ENCODE measurements at places on chromosomes 1 and 21.

DNA sequence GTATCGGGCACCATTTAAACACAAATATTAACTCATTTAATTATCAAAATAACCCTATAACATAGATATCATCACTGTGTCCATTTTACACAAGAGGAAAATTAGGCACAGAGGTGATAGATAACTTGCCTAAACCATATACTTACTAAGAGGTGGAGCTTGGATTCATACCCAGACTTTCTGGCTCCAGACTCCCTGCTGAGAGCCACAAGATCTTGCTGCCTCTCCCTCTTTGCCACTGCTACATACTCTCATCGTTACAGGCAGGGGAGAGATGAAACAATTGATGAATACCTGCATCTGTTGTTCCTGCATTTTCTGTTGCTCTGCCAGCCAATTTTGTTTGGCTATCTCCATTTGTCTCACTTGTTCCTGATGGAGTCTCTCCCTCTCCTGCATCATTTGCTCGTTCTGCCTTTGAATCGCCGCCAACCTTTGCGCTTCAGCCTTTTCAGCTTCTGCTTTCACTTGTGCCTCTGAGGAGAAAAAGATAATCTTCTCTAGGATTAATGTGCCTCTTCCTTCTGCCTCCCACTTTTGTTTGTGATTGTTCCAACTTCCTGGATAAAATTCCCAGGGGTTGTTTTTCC is 10.6 kb downstream of the GBP5 start:
- DNase-seq = no peak

GRCh38 chr1:8563944-8564537 is 246.1 kb downstream of the SLC45A1 start:
- no peak for DNase-seq

DNA sequence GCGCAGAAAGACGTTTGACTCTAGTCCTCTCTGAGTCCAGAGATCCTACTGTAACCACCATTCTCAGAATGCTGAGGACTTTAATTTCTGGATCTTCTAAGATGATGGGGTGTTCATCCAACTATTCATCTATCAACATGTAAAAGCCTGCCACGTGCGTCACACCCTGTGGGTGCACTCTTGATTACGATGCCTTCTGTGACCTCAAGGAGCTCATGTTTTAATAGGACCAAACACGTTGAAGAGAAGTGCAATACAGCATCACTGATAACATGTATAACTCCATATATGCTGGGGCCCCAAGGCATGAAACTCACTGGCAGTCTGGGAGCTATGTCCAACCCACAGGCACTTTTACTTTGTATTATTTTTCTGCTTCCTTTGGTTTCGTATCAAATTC is 19.0 kb downstream of the KIAA0040 start:
- DNase-seq = no peak

DNA sequence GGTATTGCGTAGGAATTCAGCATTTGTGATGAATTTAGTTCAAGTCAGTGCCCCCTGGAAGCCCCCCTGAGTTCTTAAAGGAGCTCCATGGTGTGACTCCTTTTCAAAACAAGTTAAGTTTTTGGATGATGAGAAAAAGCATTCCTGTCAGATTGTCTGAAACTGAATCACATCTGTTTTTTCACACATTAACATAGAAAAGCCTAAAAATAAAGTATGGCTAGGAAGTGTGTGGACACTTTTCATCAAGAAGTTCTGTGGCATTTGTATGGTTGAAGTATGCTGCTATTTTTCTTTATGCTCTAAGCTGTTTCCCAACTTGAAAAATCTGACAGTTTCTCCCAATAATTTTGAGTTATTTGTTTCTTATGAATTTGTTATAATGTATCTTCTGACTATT is 33.7 kb downstream of the PRDM2 start:
- DNase-seq = no peak

GRCh38 chr1:176055398-176055797 is 151.7 kb downstream of the COP1 start:
- no peak for DNase-seq

DNA sequence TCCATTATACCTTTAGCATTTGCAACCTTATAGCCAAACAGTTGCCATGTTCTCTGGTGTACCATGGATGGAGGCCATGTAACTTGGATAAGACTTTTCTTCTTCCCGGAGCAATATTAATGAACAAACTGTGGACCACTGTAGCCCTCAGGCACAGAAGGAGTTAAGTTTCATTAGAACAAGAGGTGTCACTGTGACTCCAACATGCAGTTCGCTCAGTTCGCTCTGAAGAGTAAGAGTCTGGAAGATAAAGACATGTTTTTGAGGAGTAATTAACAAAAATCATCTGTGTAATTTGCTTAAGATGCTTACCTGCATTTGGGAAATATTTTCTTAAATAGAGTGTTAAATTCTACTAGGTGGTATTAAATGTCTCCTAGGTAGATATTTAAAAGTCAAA is 4.1 kb downstream of the KIF26B start:
- DNase-seq = no peak

- no peak for DNase-seq
These were observed 59.2 kb downstream of the WDR64 start for GRCh38 chr1:241711326-241711725.

- DNase-seq = no peak
These were observed 45.7 kb upstream of the HIVEP3 start for GRCh38 chr1:41964400-41964799.

GRCh38 chr1:10564063-10564462 is 89.3 kb downstream of the PEX14 start:
- DNase-seq = no peak

DNA sequence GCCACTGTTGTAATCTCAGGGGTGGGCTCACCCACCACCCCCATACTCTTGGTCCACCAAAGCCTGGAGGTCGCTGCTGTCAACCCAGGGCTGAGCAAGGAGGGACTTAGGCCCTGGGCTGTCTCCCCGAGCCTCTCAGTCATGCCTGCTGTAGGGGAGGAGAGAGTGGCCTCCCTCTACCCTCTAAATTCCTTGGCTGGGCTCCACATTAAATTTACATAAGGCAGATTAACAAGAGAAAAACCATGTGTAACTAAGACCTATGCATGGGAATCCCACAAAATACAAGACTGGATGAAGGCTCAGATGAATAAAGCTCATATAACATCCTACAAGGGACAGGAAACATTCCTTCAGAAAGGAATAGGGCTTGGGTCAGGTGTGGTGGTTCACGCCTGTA is 1.8 kb upstream of the PIK3CD start:
- no peak for DNase-seq

DNA sequence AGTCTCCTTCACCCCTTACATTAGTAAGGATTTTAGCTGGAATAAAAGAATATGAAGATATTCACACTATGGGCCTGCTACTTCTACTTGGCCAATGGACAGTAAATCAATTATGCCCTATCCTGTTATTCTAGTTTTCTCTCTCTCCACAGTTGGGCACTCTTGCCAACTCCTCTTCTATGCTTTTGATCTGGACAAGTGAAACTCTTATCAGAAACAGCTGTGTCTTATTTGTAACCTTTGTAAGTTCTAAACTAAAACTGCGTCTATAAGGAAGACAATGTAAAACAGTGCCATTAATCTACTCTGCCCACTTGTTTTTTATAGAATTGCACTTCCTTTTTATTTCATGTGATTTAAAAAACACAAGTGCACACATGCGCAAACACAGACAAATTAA is 244.0 kb upstream of the DMRTA2 start:
- DNase-seq = no peak

GRCh38 chr1:87950369-87950768 is 621.7 kb downstream of the LMO4 start:
- no peak for DNase-seq

GRCh38 chr1:187763976-187764375 is 935.2 kb downstream of the PLA2G4A start:
- no peak for DNase-seq

DNA sequence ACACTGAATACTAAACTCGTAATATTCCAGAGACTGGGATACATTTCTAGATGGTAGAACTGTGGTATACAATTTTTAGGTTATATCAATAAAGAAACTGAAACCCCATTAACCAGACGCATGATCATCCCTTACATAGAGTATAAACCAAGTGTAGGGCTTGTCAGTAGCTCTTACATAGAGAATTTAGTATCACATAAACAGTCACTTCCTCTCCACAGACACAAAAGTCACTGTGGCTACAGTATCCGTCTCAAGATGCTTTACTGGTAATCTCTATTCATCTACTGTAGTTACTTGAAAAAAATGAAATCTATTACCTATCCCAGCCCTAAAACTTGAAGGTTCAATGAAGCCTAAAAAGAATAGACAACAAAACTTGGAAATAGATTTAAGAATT is 252.3 kb upstream of the TMPRSS15 start:
- DNase-seq = no peak

DNA sequence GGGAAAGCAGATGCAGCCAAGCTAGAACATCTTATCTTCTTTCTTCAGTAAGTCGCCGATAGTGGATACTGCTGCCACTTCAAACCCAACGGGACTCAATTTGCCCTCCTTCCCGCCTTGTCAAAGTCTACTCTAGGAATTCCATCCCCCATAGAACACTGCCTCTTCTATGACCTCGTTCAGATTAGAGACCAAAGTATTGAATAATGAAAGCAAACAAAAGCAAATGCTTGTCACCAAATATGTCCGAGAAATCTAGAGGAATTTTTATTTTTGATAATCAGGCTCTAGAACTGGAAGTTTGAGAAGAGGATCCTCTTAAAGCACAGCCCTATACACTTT is 853 bp upstream of the RRAGC start:
- DNase-seq = no peak

DNA sequence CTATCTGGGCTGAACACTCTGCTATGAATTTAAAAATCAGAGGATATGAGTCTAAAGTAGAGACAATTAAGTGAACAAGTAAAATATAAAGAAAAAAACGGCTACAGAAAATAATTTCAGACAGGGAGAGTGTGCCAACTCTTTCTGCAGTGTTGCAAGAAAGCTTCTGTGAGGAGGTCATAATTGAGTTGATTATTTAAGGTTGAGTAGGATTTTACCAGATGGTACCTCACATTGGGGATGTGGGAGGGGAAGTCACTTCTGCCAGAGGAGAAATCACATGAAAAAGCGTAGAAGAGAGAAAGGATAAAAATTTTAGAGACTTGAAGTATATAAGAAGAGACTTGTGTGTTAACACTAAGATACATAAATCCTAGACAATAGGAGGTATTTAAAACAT is 238.0 kb upstream of the NCAM2 start:
- DNase-seq = no peak

GRCh38 chr1:222373216-222373615 is 174.7 kb downstream of the HHIPL2 start:
- no peak for DNase-seq

GRCh38 chr1:31818206-31818605 is 2.4 kb upstream of the SPOCD1 start:
- DNase-seq = no peak
